ENCODE measurements at places on chromosomes 11 and 22. TPM values are rescaled to one million over a fixed set of nuclear protein-coding genes. Genes with fewer than 3 reads are reported as not detected.

- no peak for DNase-seq
Observed at GRCh38 chr22:50437511-50438304, 37.1 kb downstream of the SBF1 start.

- no peak for DNase-seq
Observed at GRCh38 chr11:36485298-36486002, 24.6 kb downstream of the TRAF6 start.

GRCh38 chr11:62823677-62824076 lies 8.2 kb downstream of the STX5 start:
- no peak for DNase-seq

CRYBA4 gene
- polyA plus RNA-seq: not detected
